Kidney glomerular epithelial cell (primary cell): ENCODE measurements at places on chromosomes 11 and 22.

DNA sequence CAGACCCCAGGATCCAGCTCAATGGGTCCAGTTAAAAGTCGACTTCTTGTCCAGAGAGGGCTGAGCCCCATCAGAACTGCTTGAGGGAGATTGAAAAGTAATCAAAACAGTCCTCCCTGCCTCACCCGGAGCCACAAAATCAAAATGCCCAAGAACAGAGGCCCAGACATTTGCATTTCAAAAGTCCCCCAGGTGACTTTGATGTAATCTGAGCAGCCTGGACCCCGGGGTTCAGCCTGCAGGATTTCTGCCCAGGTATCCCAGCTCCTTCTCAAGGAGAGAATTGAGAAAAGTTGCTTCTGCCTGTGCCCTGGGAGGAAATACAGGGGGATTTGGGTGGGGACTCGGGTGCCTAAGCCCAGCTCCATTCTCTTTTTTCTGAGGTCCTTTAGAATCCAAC, 1385.0 kb downstream of the TBC1D22A start:
- DNase-seq, result no peak

DNA sequence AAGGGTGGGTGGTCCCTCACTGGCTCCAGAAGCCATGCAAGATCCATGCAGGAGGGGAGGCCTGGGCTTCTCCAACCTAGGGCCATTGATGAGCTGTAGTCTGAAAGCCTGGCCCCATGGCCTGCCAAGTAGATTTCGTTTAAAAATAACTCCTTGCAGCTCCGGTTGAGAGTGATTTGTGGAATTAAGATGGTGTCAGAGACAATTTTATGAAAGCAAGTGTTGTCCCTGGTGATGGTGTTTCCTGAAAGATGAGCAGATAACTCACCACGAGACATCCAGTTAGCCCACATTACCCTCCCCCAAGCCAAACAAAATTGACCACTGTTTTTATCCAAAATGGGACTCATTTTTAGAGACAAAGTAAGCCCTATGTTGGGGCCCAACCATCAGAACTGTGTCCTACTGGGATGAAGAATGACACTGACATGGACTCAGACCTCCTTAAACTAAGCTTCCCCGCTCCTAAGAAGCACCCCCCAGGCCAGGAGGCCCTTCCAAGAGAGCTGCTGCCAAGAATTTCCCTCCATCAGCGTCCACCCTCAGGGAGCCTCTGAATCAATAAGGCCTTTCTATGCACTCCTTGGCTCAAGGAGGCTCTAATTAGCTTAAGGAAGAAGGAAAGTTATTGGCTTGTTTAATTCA, 174.2 kb upstream of the NCAM1 start:
- DNase-seq, result no peak

GRCh38 chr22:34604312-34604711, 461.6 kb upstream of the ISX start:
- DNase-seq, result no peak

- DNase-seq, result no peak
Measured at GRCh38 chr11:42161886-42162285, 702.4 kb upstream of the LRRC4C start.

DNA sequence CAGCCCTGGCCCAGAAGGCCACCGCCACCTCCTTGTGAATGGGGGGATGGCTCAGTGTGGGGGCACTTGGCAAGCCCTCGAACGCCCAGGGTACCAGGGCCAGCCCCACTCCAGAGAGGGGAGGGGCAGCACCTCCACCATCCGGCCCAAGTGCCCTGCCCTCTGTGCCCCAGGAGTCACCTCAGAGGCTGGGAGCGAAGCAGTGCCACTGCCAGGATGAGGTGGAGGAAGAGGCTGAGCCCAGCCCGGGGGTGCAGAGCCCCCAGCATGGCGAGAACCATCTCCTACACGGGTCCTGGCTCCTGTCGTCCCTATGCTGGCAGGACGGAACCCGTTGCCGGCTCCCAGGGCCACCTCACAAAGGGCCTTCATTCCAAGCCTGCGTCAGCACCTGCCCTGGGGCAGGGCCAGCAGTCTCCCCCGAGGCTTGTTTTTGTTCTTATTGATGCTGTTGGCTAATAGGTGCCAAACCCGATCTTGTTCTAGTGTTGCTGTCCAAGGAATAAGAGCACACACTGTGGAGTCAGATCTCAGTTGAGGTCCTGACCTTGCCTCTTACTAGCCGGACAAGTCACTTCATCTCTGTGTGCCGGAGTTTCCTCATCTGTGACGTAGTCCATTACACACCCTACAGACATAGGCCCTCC, at the start of gene FREY1:
TSS of gene FREY1 (minus strand) at position 307 of the 647 bp plus-strand sequence. CDS start at position 281, 26 bp downstream.
- no peak for DNase-seq
